ENCODE measurements at places on chromosomes 5 and 9. TPM values are rescaled to one million over a fixed set of nuclear protein-coding genes. Genes with fewer than 3 reads are reported as not detected.
A peak's percentile ranks its signal among the peaks of the same experiment; 100 is the strongest.

- H3K4me1 ChIP-seq, result peaks cover 31% of the 10 kb centered on the region
- no peak for DNase-seq
- peak overlapping the region; percentile 60 for H3K27ac ChIP-seq
- no peak overlapping the region for H3K4me3 ChIP-seq
Measured at GRCh38 chr5:145978708-145979107, 42.3 kb downstream of the SH3RF2 start.

HK3 gene
- total RNA-seq, result 2.7 TPM

GRCh38 chr9:98886691-98887229 is 56.9 kb upstream of the COL15A1 start:
- no peak overlapping the region for H3K27ac ChIP-seq
- no peak overlapping the region for H3K4me3 ChIP-seq
- no peak for DNase-seq
- H3K27me3 ChIP-seq, result no peaks in the 10 kb centered on the region
- H3K4me1 ChIP-seq, result no peaks in the 10 kb centered on the region
- H3K36me3 ChIP-seq, result no peaks in the 10 kb centered on the region

DNA sequence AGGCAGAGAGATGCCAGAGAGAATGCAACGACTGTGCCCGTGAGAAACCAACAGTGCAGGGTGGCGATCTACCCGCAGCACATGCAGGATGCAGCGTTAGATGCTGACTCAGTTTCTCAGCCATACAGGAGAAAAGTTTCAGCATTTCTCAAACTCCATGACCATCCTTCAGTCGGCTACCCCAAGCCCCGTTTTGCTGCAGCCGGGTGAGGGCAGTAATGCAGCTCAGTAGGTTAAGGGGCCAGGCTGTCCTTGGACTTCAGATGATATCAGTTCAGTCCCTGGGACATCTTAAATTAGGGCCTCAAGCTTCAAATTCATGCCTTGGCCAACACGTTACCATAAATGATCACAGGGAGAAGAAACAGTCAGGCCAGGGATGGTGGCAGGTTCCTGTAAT is 125.5 kb downstream of the PALM2AKAP2 start:
- no peak for DNase-seq
- no peak overlapping the region for H3K4me3 ChIP-seq

GRCh38 chr5:9441610-9442009 is 104.3 kb downstream of the SEMA5A start:
- no peak for DNase-seq
- H3K36me3 ChIP-seq, result no peaks in the 10 kb centered on the region
- H3K27me3 ChIP-seq, result no peaks in the 10 kb centered on the region
- no peak overlapping the region for H3K27ac ChIP-seq
- H3K4me1 ChIP-seq, result no peaks in the 10 kb centered on the region
- H3K4me3 ChIP-seq, result no peak overlapping the region

DNA sequence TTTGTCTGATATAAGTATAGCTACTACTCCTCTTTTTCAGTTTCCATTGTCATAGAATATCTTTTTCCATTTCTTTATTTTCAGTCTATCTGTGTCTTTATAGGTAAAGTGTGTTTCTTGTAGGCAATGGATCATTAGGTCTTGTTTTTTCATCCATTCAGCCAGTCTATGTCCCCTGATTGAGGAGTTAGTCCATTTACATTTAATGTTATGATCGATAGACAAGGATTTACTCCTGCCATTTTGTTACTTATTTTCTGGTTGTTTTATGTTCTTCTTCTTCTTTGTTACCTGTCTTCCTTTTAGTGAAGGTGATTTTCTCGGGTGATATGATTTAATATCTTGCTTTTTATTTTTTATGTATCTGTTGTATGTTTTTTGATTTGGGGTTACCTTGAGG is 169.0 kb downstream of the BARX1 start:
- no peaks in the 10 kb centered on the region for H3K4me1 ChIP-seq
- H3K36me3 ChIP-seq, result no peaks in the 10 kb centered on the region
- DNase-seq, result no peak

GRCh38 chr9:93020771-93021670 is 37.5 kb upstream of the SUSD3 start:
- no peak overlapping the region for H3K4me3 ChIP-seq
- no peak for DNase-seq
- H3K27ac ChIP-seq, result no peak overlapping the region
- no peaks in the 10 kb centered on the region for H3K27me3 ChIP-seq
- H3K36me3 ChIP-seq, result no peaks in the 10 kb centered on the region

- no peaks in the 10 kb centered on the region for H3K36me3 ChIP-seq
- H3K27me3 ChIP-seq, result no peaks in the 10 kb centered on the region
- H3K27ac ChIP-seq, result no peak overlapping the region
- no peak for DNase-seq
- H3K4me3 ChIP-seq, result no peak overlapping the region
Measured at GRCh38 chr5:72366324-72366976, 46.3 kb downstream of the PTCD2 start.

DNA sequence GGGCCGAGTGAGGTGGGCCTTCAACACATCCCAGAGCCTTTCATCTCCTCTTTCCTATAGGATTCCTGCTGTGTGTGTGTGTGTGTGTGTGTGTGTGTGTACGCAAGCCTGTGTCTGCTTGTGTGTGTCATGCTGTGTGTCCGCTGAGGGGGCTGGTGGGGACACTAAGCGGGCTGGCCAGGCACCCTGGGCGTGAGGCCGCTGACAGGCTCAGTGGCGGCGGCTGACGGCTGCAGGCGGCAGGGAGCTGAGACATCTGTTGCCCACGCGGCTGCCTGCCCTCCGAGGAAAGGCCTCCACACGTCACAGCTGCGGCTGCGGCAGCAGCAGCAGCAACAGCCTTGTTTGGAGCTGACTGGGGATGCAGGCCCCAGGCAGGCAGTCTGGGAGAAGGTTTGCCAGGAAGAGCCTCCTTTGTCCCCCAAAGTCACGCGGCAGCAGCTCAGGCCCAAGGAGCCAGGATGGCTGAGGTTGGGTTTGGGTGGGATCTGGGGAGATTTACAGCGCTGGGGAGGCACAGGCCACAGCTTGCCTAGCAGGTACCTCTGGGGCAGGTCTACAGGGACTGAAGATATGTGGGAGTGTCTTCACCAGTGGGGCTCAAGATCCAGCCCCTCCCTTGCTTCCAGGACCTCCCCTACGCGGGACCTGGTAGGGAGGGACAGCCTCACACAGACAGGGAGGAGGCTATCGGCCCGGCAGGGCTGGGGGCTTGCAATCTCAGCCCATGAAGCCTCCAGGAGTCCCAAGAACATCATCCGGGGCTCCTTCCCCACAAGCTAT is 1.8 kb downstream of the PDLIM4 start:
- peaks cover 4% of the 10 kb centered on the region for H3K36me3 ChIP-seq
- no peaks in the 10 kb centered on the region for H3K27me3 ChIP-seq
- no peak overlapping the region for H3K4me3 ChIP-seq
- no peak for DNase-seq
- H3K4me1 ChIP-seq, result peaks cover 64% of the 10 kb centered on the region
- peak overlapping the region; percentile 97 for H3K27ac ChIP-seq

- no peak for DNase-seq
- H3K4me1 ChIP-seq, result no peaks in the 10 kb centered on the region
- no peak overlapping the region for H3K27ac ChIP-seq
- H3K36me3 ChIP-seq, result no peaks in the 10 kb centered on the region
- no peak overlapping the region for H3K4me3 ChIP-seq
Measured at GRCh38 chr5:31911291-31912265, 262.5 kb downstream of the GOLPH3 start.

DNA sequence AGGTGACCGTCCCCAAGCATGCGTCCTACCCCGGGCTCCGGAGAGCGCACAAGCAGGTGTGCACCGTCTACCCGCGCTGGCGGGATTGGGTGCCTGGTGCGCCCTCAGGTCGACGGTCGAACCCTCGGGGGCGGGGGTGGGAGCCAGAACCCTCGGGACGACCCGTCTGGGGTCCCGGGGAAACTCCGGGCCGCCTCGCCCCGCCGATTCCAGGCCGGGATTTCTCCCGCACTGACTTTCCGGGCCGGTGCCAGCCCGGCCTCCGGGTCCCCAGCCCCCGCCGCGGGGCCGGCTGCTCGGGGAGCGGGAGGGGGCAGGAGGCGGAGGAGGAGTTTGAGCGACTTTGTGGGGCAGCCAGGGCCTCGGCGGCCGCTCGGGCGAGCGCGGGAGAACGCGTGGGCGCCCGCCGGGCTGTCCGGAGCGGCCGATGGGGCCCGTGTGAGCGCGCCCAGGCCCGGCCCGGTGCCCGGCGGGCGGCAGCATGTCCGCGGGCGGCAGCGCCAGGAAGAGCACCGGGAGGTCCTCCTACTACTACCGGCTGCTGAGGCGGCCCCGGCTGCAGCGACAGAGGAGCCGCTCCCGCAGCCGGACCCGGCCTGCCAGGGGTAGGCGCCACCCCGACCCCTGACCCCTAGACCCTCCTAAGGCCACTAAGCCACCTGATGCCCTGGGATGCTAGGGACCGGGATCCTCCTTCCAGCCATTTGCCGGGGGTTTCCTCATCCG is at the start of gene DAB2IP:
Gene DAB2IP, plus strand, starts transcription at position 340 of the 726 bp plus-strand sequence. Its CDS starts 142 bp downstream, at position 482.
- no peak for DNase-seq
- H3K36me3 ChIP-seq, result no peaks in the 10 kb centered on the region
- peaks cover 5% of the 10 kb centered on the region for H3K4me1 ChIP-seq
- peaks cover 3% of the 10 kb centered on the region for H3K27me3 ChIP-seq

DNA sequence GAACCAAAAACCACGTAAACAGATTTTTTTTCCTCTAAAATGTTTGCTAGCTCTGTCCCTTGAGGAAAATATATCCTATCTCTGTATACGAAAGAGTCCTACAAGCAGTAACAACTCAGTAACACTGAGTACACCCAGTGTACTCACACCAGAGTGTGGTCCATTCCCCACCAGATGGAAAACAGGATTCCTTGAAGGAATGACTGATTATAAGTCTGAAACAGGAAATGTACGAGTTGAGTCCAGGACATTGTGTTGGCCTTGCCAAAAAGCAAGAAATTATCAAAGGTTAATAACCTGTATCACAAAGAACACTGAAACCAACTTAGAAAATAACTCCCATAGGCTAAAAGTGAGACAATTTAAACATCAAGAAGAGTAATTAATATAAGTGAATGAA is 20.4 kb downstream of the GOLPH3 start:
- no peak overlapping the region for H3K4me3 ChIP-seq
- H3K27me3 ChIP-seq, result no peaks in the 10 kb centered on the region
- H3K4me1 ChIP-seq, result no peaks in the 10 kb centered on the region
- DNase-seq, result no peak
- no peak overlapping the region for H3K27ac ChIP-seq
- H3K36me3 ChIP-seq, result no peaks in the 10 kb centered on the region

DNA sequence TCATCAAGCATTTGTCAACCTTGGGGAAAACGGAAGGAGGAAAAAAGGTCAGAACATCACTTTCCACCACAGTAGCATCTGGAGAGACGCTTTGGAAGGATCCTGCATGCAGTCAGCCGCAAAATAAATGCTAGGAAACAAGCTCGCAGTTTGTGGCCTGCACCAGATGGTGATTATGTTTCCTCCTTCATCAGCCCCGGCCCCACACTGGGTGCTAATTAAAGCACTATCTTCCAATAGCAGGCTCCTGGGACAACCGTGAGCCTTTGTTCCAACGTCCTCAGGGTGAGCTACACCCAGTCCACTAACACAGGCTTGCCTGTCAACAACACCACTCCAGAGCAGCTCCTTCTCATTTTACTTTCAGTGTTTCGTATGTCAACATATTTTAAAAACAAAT is 64.0 kb downstream of the RNF130 start:
- no peak for DNase-seq
- H3K36me3 ChIP-seq, result no peaks in the 10 kb centered on the region
- H3K27me3 ChIP-seq, result no peaks in the 10 kb centered on the region
- H3K4me3 ChIP-seq, result no peak overlapping the region
- H3K4me1 ChIP-seq, result no peaks in the 10 kb centered on the region

GRCh38 chr9:20473515-20474013 is 148.7 kb downstream of the MLLT3 start:
- no peaks in the 10 kb centered on the region for H3K4me1 ChIP-seq
- H3K27ac ChIP-seq, result no peak overlapping the region
- no peak for DNase-seq
- no peak overlapping the region for H3K4me3 ChIP-seq
- no peaks in the 10 kb centered on the region for H3K36me3 ChIP-seq
- H3K27me3 ChIP-seq, result no peaks in the 10 kb centered on the region

SPINK6 gene
- not detected for total RNA-seq

DNA sequence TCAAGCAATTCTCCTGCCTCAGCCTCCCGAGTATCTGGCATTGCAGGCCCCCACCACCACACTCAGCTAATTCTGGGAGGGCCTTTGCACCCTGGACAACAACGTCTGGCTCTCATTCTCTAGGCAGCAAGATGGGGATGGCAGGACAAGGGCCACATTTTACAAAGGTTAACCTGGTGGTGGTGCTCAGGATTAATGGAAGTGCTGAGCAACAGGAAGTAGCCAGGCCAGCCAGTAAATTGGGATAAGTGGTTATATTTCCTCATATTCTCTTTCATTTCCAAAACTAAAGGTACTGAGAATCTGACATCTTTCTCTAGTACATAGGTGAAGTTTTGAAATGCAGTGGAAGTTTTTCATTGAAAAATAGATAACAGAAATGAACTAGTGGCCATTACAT is 24.7 kb upstream of the ASPN start:
- no peaks in the 10 kb centered on the region for H3K36me3 ChIP-seq
- no peak for DNase-seq
- H3K27me3 ChIP-seq, result no peaks in the 10 kb centered on the region
- no peak overlapping the region for H3K4me3 ChIP-seq

CAPSL gene
- total RNA-seq, result not detected

- no peak overlapping the region for H3K4me3 ChIP-seq
- H3K4me1 ChIP-seq, result no peaks in the 10 kb centered on the region
- H3K27ac ChIP-seq, result no peak overlapping the region
Measured at GRCh38 chr9:72627147-72627546, 105.7 kb downstream of the TMC1 start.

RXFP3 gene
- not detected for total RNA-seq

GRCh38 chr5:117094114-117094815 is 519.6 kb upstream of the SEMA6A start:
- no peaks in the 10 kb centered on the region for H3K36me3 ChIP-seq
- no peak for DNase-seq
- no peaks in the 10 kb centered on the region for H3K27me3 ChIP-seq
- no peak overlapping the region for H3K27ac ChIP-seq
- H3K4me1 ChIP-seq, result no peaks in the 10 kb centered on the region

PCDH12 gene
- 0.83 TPM for total RNA-seq

DNA sequence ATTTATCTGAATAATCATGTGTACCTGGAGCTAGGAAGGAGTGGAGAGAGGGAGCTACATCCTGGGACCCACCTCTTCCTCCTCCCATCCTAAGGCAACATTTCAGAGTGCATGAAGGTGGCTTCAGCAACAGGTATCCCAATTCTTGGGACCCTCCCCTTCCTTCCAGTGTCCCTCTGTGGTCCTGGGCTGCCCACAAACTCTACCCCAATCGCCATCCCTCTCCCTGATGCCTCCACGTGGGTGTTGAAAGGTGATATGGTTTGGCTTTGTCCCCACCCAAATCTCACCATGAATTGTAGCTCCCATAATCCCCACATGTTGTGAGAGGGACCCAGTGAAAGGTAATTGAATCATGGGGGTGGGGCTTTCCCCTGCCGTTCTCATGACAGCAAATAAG is 121.4 kb downstream of the MED10 start:
- H3K36me3 ChIP-seq, result no peaks in the 10 kb centered on the region
- DNase-seq, result no peak
- H3K4me1 ChIP-seq, result no peaks in the 10 kb centered on the region
- no peak overlapping the region for H3K4me3 ChIP-seq

BASP1 gene
- total RNA-seq, result 39.6 TPM

INSYN2B gene
- total RNA-seq, result not detected

- no peak overlapping the region for H3K4me3 ChIP-seq
- no peaks in the 10 kb centered on the region for H3K4me1 ChIP-seq
- DNase-seq, result no peak
- no peak overlapping the region for H3K27ac ChIP-seq
Measured at GRCh38 chr5:10485142-10485795, 43.6 kb downstream of the ROPN1L start.

GRCh38 chr9:78622126-78622525 is 325.2 kb downstream of the PSAT1 start:
- no peaks in the 10 kb centered on the region for H3K4me1 ChIP-seq
- H3K27me3 ChIP-seq, result no peaks in the 10 kb centered on the region
- no peak overlapping the region for H3K4me3 ChIP-seq
- no peaks in the 10 kb centered on the region for H3K36me3 ChIP-seq
- no peak overlapping the region for H3K27ac ChIP-seq
- DNase-seq, result no peak
